Inflammatory macrophage (primary cell): ENCODE measurements at places on chromosomes 16 and 17.

GRCh38 chr17:77327181-77327565, 186.4 kb downstream of the SEC14L1 start:
- DNase-seq: no peak

GRCh38 chr16:59522826-59523225, 788.7 kb upstream of the GOT2 start:
- no peak for DNase-seq

DNA sequence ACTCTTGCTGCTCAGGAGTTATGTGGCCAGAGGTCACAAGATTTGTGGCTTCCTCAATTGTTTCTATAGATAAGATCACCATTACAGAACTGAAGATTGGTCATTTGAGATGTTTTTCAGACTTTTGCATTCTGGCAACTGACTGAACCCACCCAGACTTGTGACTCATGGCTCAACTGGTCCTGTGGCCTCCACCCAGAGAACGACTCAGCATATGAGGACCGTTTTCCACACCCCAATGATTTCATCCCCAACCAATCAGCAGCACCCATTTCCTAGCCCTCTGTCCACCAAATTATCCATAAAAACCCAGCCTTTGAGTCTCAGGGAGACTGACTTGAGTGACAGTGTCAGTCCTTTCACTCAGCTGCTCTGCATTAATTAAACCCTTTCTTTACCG, 143.2 kb upstream of the ASIC2 start:
- peak; percentile 2 for DNase-seq

DNA sequence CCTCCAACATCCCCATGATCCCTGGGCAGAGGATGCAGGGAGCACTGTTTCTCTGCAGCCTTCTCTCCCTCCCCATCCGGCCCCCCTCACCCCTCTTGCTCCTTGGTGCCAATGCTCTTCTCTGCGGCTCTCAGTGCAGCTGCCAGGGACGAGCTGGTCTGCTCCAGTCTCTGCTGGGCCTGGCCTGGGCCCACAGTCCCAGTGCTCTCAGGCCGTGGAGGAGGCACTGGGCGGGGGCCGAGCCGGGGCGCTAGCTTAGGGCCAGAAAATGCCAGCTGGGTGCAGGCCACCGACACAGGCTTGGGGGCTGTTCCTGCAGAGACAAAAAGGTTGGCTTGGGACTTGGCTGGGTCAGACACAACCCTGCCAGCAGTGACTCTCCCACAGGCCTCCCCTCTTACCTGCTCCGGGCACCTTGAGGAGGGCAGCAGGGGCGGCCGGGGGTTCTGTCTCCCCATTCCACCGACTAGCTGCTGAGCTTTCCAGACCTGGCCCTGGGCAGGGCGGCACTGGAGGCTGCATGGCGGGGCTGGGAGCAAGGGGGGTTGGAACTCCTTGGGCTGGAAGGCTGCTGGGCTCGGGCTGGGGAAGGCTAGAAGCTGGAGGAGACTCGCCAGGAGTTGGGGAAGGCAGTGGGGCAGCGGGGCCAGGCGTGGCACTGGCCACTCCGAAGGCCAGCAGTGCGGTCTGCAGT, 13.8 kb downstream of the CASKIN2 start:
- DNase-seq: no peak

- DNase-seq: no peak
Observed at GRCh38 chr17:76243826-76244679, 3.8 kb upstream of the RNF157 start.

DNA sequence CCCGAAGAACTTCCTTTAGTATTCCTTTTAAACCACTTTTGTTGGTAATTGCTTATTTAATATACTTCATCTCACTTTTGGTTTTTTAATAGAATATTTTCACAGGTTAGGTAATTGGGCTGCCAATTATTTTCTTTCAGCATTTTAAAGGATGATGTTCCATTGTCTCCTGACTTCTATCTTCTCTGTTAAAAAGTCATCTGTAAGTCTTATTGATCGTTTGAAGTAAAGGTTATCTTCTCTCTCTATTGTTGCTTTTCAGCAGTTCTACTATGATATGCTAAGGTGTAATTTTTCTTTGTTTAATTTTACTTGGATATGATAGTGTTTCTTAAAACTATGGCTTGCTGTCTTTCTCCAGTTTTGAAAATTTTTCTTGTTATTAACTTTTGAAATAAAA, 307.5 kb downstream of the MAP2K4 start:
- DNase-seq: no peak

DNA sequence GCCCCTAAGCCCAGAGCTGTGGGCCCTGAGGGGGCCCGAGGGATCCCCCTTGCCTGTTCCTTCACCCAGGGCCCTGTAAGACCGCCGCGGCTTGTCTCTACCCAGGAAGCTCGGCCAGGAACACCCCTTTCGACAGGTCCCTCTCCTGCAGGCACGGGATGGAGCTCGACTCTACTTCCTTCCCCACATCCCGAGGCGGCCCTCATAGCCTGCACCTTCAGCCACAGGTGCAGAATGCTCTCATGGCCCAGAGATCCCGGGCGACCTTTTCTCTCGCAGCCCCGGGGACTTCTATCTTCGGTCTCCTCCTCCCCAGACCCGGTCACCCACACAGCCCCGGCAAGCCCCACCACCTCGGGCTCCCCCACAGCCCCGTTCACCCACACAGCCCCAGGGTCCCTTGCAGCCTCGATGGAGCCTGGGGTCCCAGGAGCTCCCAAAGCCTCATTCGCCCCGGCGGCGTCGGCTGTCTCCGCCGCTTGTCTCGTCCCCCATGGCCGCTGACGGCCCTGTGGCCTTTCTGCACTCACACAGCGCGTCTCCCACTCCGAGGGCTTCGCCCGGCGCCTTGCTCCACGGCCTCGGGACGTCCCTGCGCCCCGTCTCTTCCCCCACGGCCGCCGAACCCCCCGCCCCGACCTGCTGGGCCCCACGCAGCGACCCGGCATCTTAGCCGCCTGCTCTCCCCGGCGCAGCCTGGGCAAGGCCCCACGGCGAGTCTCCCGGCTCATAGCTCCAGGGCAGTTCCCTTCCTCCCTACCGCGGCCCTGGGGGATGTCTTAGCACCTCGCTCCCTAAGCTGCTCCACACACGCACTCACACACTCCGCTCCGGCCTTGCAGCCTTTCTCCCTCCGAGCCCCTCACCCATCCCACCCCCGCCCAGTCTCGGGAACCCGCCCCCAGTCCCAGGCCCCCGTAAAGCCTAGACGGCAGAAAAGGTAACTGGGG, 650 bp downstream of the KIAA0753 start:
- DNase-seq: peak; percentile 33

DNA sequence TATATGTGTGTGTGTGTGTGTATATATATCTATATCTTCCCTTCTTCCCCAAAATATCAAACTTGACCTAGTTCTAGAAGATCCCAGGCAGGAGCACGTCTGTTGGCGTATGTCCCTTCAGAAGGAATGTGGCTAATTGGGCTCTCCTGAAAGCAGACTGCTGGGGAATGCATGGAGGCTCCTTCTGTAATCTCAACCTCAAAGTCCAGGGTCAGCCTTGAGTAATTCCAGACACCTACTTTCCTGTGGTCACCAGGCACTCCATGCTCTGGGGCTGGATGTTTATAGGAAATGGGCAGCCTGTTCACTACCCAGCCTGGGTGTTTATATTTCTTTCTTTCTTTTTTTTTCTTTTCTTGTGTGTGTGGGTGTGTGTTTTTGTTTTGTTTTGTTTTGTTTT, 13.4 kb downstream of the BCO1 start:
- no peak for DNase-seq

DNA sequence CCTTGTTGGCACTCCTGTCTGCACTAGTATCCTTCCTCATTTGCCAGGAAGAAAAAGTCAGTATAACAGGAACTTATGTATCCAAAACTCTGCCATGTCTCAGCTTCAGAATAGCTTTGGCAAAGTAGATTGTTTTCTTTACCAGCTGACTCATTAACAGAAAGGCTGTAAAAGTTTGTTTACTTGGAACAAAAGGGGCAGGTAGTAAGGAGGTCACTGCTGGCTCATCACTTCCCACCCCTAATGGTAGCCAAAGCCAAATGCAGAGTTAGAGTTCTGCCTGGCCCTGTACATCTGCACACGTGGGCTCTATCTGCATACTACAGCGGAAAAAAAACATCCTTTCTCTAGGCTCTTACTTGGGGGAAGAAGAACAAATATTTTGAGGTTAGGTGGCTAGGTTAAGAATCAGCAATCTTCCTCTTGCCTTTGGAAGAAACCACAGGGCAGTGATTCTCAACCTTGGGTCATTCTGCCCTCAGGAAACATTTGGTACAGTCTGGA, 90.9 kb upstream of the BCAR1 start:
- no peak for DNase-seq

DNA sequence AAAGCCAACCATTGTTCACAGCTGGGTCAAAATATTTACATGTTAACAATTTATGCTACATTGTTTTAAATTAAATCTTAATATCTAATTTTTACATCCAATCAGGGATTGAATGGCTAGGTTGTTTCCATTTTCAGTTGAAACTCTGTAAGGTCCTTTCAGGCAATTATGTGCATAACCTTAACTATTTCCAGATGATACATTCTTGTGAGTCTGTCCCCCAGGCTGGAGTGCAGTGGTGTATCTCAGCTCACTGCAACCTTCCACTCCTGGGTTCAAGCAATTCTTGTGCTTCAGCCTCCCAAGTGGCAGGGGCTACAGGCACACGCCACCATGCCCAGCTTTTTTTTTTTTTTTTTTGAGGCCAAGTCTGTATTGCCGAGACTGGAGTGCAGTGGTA, 10.4 kb downstream of the CDC42EP4 start:
- DNase-seq: no peak

DNA sequence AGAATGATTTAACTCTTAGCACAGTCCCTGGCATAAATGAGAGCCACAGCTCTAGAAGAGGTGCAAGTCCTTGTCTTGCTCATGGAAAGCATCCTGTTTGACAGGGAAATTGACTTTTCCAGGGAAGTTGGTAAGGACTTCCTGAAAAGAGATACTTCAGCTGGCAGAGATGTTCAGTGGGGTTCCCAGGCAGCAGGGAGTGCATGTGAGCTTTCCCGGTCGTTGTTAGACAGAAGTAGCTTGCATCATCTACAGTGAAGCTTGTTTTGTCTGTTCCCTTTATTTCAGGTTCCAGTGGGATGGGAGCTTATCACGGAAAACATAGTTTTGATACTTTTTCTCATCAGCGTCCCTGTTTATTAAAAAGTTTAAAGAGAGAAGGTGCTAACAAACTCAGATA, 22.9 kb downstream of the ALDH3A2 start:
- DNase-seq: peak; percentile 45

DNA sequence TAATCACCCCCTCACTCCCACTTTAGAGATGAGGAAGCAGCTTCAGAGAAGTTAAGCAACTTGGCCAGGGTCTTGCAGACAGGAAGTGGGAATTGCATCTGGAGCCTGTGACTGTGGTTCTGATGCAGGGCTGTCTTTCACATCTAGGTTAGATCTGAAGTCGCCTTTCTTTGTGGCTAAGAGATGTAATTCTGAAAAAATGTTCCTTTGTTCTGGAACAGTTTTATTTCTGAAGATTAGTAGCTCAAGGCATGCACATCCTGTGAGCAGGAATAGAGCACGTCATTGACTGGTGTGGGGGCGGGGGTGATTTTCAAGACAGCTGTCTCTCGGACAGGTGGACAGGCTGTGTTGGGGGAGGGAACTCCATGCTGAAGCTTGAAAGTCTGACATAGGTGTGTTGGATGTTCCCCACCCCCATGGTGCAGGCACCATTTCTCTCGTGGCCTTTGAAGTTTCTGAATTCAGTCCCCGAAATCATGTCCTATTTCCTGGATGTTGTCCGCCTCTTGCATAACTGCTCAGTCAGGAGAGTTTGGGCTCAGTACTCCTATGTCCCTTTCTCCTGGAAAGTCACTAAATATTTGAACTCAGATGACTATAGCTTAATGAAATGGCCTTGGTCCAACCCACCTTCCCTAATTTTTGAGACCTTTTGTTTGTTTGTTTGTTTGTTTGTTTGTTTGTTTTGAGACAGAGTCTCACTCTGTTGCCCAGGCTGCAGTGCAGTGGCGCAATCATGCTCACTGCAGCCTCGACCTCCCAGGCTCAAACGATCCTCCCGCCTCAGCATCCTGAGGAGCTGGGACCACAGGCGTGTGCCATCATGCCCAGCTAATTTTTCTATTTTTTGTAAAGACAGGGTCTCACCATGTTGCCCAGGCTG, 21.0 kb upstream of the HERPUD1 start:
- peak; percentile 90 for DNase-seq

DNA sequence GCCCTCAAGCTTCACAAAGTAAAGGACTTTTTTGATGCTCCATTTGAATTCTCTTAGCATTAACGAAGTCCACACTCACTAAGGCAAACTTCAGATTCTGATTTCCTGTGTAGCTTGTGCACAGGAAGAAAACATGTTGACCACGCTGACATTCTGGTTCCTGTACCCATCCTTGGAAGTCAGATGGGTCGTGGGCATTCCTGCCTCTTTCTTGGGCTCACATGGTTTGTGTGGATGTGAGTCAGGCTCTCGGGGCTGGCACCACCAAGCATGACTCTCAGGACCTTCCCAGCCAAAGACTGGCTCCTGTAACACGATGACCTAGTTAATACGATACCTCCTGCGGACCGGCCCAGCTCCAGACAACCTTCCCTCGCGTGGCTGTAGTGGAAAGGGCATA, 32.8 kb downstream of the ARSG start:
- no peak for DNase-seq

- no peak for DNase-seq
Observed at GRCh38 chr16:10501016-10501607, 79.3 kb downstream of the EMP2 start.

DNA sequence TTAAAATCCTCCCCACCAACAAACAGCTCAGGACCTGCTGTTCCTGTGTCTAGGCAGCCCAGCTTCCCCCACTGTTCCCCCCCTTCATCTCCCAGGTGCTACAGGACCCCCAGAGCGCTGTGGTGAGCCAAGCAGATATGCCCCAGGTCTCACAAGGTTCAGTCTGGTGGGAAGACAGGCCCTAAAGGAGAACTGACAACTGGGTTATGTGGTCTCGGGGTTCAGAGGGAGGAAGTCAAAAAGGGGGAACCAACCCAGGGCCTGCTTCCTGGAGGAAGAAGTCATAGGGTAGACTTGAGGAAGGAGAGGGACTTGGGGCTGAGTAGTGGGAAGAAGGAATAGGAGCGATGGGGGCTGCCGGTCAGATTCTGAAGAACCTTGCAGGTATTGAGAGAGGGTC, 2.6 kb downstream of the RIPOR1 start:
- peak; percentile 91 for DNase-seq

- no peak for DNase-seq
Observed at GRCh38 chr16:88651276-88651988, 579 bp upstream of the CYBA start.

GRCh38 chr16:66594739-66595138, 9.8 kb upstream of the CMTM3 start:
- peak; percentile 70 for DNase-seq
